ENCODE measurements at places on chromosomes 12 and 14. TPM values are rescaled to one million over a fixed set of nuclear protein-coding genes. Genes with fewer than 3 reads are reported as not detected.

- DNase-seq: no peak
Observed at GRCh38 chr14:59239022-59239421, 50.6 kb downstream of the DAAM1 start.

DNA sequence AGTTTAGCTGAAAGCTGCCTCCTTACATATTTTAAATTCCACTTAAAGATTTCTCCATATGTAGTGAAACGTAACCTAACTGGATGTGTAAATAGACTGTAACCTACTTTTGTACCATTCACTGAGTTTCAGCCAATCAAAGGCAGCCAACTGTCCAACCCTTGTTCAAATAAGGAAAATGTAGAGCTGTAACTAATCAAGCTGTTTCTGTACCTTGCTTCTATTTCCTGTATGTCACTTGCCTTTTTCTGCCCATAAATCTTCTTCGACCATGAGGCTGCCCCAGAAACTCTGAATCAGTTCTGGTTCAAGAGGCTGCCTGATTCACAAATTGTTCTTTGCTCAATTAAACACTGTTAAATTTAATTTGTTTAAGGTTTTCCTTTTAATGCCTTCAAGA is 6.3 kb downstream of the SLC7A8 start:
- no peak for DNase-seq

DNA sequence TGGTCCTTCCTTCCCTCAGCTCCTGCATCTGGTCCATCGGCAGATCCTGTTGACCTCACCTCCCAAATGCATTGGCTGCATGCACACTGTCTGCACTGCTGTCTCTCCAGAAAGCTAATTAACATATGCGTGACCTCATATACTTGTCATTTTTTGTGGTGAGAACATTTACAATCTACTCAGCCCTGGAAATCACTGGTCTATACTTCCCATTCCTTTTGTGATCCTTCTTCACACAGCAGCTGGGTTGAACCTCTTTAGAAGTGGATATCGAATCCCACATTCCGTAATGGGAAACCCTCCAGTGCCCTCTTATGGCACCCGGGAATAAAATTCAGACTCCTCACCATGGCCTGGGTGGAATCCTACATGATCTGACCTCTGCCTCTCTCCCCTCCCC is 45.0 kb downstream of the SMOC1 start:
- peak; percentile 61 for DNase-seq

- DNase-seq: no peak
Observed at GRCh38 chr12:31599053-31599452, 8.1 kb upstream of the DENND5B start.

GRCh38 chr12:21775133-21775820 is 771 bp upstream of the KCNJ8 start:
- DNase-seq: no peak

- no peak for DNase-seq
Observed at GRCh38 chr12:45509187-45509586, 220.3 kb upstream of the ARID2 start.

- no peak for DNase-seq
Observed at GRCh38 chr14:105938055-105938863, 411.9 kb downstream of the TMEM121 start.

- DNase-seq: no peak
Observed at GRCh38 chr12:82793751-82794281, 107.1 kb downstream of the TMTC2 start.

- peak; percentile 98 for DNase-seq
Observed at GRCh38 chr12:43285159-43285598, 266.8 kb downstream of the ADAMTS20 start.

- peak; percentile 80 for DNase-seq
Observed at GRCh38 chr14:74860899-74861733, 14.8 kb downstream of the PROX2 start.

The PIANP gene
- polyA plus RNA-seq: 6.8 TPM

GRCh38 chr12:55909513-55909884 is 18.2 kb downstream of the PYM1 start:
- no peak for DNase-seq

The LRRC10 gene
- not detected for polyA plus RNA-seq

DNA sequence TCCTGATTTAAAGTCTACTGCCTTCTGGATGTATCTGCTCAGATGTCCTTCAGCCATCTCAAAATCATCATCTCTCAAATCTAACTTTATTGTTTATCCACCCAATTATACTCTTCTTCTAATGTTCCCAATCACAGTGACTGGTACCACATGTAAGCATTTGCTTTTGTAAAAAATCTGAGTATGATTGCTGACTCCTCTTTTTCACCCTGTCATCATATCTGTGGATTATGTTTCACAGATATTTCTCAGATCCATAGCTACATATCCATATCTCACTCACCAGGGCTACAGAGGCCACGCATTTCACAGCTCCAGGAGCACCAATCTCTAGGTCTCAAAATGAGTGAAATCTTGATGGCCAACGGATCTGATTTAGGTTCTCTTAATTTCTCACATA is 76.1 kb downstream of the DHRS2 start:
- DNase-seq: no peak

GRCh38 chr14:70917633-70918032 is 10.4 kb downstream of the PCNX1 start:
- DNase-seq: no peak

DNA sequence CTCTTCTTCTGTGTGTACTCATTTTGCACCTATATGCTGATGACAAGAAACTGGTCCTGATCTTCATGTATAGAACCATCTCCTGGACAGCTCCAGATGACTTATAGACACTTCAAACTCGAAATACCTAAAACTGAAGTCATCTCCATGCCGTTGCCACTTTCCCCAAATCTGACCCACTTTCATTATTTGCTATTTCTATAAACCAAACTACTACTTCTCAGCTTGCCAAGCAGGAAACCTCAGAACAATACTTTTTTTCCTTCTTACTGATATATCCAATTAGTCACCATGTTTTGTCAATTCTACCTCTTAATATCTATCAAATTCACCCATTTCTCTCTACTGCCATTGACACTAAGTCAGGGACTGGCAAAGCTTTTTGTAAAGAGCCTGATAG is 14.8 kb downstream of the SGPP1 start:
- no peak for DNase-seq

DNA sequence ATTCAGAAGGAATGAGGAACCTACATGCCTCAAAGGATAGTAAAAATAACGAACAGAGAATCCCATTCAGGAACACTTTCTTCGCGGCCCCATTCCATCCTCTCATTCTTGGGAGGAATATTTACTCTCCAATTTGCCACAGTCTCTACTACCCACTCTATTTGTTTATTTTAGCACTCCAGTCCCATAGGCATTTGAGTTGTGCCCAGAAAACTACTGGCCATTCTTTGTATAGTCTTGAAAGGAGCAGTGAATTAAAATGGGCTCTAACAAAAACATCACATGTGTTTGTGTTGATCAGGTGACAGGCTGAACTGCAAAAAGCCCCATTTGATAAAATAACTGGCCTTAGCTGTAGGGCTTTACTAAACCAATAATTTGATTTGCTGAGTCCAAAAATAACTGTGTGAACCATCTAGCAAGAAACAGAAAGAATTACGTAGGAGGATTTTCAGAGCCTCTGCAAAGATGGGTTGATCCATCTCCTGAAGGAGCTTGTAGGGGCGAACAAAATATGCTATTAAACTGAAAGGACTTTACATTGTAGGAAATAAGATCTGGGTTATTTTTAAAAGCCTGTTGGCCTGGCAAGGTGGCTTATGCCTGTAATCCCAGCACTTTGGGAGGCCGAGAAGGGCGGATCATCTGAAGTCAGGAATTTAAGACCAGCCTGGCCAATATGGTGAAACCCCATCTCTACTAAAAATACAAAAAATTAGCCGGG is 142.3 kb upstream of the CPNE8 start:
- DNase-seq: no peak

DNA sequence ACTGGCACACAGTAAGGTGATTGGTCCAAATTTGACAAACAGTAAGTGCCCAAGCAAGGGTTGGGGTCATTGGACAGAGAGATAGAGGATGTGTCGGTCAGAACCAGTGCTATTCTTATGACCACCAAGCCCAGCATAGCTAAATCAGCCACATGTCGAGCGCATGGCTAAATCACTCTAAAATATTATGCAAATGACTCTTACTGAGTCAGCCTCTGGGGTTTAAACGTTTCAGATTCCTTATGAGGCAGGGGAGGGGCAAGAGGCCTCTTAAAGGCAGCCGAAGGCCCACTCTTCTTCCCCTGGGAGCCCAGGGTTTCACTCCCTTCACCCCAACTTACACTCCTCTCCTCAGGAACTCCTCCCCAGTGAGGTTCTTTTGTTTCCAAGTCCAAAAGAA is 603 bp upstream of the ENDOU start:
- peak; percentile 89 for DNase-seq

The OR4E2 gene
- not detected for polyA plus RNA-seq

The PRH2 gene
- 0.34 TPM for polyA plus RNA-seq

DNA sequence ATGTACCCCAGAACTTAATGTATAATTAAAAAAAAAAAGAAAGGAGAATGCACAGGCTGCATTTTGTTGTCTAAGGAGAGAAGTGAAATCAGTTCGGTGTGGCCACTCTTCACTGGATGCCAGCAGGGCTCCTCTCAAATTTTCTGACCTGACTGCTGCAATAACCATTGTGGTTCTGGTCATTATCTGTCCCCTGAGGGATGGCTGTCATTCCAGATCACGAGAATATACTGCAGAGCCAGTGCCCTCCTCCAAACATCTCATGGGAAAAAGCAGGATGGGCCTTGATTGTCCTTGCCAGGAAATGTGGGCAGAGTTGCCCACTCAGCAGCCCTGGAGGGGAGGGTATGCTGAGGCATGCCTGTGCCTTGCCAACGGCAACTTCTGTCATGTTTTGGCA is 139.1 kb downstream of the SLC8A3 start:
- DNase-seq: no peak

DNA sequence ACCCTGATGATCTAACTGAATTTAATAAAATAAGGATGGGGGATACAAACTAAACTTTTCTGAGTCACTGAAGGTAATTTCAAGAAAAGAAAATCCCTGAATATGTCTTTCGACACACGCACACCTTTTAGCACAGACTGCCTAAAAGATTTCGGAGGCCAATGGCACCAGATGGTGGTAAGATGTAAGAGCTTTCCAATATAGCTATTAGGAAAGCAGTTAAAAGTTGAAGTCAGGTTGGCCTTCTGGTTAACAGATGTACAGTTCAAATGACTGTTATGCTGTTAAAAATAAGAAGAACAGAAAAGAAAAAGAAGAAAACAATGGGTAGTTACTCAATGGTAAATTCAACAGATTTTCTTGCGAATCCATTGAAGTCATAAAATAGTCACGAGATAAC is 80.7 kb upstream of the KRR1 start:
- no peak for DNase-seq

GRCh38 chr12:103640831-103641230 is 53.8 kb downstream of the STAB2 start:
- no peak for DNase-seq

- no peak for DNase-seq
Observed at GRCh38 chr12:104673294-104673693, 216.5 kb downstream of the CHST11 start.

The AVPR1A gene
- not detected for polyA plus RNA-seq

- peak; percentile 20 for DNase-seq
Observed at GRCh38 chr12:14769466-14769968, 33.8 kb downstream of the WBP11 start.

DNA sequence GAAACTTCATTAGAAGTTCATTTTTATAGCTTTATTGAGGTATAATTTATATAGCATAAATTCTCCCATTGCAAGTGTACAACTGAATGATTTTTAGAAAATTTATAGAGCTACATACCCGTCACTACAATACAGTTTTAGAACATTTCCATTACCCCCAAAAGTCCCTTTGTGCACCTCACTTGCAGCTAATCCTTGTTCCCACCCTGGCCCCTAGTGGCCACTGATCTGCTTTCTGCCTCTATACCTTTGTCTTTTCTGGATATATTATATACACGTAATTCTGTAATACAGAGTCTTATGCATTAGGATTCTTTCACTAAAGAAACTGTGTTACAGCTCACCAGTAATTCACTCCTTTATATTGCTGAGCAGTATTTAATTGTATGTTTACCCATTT is 145.1 kb upstream of the DIO2 start:
- DNase-seq: peak; percentile 40

- no peak for DNase-seq
Observed at GRCh38 chr14:100780646-100781355, 45.1 kb upstream of the MEG3 start.

- no peak for DNase-seq
Observed at GRCh38 chr14:68580096-68580645, 212.7 kb downstream of the ZFP36L1 start.

DNA sequence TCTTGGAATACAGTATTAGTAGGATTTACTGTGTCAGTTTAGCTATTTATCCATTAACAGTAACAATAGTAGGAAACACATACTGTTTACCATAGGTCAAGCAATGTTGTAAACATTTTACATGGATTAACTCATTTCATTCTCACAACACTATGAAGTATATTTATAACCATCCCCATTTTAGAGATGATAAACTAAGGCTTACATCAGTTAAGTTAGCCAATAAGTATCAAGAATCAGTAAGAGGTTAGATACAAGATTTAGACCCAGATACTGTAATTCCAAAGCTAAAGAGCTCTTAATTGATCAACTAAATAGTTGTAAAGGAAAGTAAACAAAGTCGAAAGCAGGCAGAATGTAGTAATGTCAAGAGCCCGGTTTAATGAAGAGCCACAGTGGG is 1.1 kb downstream of the SYNJ2BP start:
- no peak for DNase-seq

GRCh38 chr12:113774526-113774925 is 191.6 kb downstream of the RBM19 start:
- DNase-seq: no peak

DNA sequence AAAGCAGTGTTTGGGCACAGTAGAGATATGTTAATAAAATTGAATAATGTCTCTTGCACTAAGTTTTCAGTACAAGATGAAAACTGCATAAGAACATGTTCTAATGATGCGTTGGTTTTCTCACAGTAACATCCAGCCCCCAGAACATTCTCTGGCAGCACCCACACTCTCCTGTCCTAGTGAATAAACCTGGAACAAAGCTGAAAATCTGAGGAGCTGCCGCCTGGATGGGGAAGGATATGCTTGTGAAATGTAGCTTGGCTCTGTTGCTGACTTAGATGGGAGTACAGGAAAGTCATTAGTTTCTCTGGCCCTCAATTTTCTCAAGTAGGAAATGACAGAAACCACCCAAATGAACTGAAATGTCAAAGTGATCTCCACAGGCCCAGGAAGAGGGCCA is 323.8 kb downstream of the APAF1 start:
- DNase-seq: no peak

The TOMM20L gene
- polyA plus RNA-seq: not detected

GRCh38 chr12:11743423-11744409 is 94.2 kb downstream of the ETV6 start:
- DNase-seq: no peak

DNA sequence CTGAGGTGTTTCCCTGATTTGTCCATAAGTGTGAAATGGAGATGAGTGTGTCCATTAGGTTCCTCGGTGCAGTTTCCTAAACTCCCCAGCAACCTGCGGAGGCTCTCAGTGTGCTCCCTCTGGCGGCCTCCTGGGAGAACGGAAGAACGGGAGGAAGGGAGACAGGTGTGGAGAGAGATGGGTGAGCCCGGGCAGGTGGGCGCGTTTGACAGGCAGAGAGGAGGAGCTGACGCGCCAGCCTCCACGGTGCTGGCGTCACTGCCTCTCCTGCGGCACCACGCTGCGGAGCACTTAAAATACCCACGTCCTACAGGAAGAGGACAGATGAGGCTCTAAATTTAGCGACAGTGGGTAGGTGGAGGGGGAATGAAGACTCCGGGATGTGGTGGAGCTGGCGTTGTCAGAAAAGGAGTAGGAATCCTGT is 26.8 kb upstream of the PEX5 start:
- DNase-seq: no peak

Data from IMR-90 (cell line).